NCI-H2081 treated with DMSO at 0.1 percent for 48 hours (cell line): ENCODE measurements at places on chromosomes 12 and 14.

DNA sequence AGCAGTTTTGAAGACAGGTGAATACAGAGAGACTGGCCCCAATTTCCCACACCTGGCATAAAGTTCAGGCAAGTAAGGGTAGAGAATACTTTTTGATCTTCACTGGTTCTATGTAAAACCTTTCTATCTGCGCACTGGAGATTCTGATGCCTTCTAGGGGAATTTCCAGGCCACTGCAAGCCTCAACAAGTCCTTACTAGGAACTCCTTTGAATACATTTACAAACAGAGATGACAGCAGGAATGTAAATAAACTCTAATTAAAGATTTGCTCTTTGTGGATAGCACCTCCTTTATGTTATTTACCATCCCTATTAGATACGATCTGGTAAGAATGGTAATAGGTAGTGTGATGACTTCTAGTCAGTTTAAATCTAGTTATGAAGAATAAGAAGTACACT lies 69.2 kb downstream of the NTN4 start:
- DNase-seq, result no peak

- no peak for DNase-seq
These were observed 5.8 kb upstream of the BEGAIN start for GRCh38 chr14:100592972-100593371.

GRCh38 chr12:72465940-72466630 lies 193.9 kb downstream of the TRHDE start:
- no peak for DNase-seq

DNA sequence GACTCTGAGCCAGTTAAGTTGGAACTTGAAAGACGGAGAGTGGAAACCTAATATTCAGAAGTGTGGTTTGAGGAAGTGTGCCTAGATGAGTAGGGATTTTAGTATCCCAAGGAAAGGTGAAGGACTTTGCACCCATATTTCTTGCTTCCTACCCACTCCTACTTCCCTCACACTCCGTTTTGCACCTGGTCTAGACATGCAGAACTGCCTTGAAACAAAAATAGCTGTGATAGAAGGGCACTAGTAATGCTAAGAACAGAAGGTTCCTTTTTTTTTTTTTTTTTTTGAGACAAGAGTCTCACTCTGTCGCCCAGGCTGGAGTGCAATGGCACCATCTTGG lies 732 bp upstream of the ARF3 start:
- DNase-seq, result no peak

DNA sequence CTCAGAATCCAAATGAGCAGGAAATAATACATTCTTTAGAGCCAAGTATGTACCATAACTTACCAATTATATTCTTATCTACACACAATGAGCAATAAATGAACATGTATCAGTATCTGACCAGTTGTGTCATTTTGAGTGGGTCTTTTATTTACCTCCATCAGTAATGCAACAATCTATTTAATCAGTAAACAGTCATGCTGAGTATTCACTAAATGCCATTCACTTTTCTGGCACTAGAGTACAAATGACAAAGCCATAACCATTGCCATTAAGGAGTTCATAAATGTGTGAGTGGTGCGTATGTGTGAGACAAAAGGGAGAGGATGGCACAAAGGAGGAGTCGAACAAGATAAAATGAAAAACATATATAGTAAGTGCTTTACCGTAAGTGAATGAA lies 1.5 kb upstream of the STRAP start:
- DNase-seq, result peak; percentile 30

DNA sequence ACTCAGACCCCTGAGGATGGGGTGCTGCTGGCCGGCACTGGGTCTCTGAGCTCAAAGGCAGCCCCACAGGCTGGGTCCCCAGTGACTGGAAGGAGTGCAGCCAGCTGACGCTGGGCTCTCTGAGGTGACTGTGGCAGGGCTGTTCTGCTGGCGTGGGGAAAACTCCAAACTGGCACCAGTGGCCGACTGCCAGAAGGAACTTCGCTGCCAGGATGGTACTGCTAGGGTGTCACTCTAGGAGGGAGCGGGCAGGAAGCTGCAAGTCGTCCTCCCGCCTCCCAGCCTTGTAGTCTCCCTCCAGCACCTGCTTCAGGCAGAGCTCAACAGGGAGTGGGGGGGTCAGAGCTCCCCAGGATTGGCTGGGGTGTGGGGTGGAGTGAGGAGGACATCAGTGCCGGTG lies 41.3 kb downstream of the CDC42BPB start:
- DNase-seq, result no peak

DNA sequence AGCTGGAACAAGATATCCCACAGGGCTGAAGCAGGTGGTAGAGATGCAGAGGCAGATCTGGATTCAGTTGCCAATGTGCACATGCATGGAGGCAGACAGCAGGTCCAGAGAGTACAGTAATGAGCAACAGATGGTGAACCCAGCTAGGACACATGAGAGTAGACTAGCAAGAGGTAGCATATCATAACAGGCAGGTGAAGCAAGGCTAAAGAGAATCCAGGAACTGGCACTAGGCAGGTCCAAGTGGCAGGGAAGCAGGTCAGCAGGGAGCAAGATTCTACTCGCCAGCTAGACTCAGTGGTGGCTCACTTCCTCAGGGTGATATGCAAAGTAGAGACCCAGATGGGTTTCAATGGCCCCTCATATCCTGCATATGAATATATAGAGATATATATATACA lies 15.3 kb upstream of the MYF6 start:
- no peak for DNase-seq

GRCh38 chr12:22627371-22627770 lies 2.4 kb downstream of the ETNK1 start:
- DNase-seq, result no peak

DNA sequence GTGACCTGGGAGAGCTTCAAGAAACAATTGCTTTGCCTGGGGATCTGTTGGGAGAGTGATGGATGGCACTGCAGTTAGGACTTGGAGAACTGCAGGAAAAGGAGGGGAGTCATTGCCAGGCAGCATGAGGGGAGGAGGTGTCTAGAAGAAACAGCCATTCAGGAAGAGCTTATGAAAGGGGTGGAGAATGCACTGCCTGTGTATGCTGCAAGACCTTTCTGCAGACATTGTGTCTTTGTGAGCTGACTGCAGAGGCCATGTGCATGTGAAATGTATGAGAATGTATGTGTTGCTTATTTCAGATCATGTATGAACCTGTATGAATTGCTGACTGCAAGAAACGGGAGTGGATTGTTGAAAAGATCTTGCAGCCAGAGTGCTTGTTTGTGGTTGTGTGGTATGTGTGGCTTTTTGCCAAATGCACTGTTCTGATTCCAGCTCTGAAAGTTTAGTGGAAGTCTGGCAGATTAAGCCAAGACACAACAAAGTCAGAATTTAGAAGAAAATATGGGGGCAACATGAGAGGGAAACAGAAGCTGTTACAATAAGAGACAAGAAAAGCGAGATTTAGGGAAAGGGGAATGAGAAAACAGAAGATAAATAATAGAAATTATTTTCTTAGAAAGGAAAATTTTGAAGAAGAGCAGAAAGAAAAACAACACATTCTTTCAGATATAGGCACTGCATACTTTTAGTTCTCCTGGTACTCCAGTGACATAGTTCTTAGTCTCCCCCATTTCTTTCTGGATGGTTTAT lies 9.8 kb upstream of the RIMKLB start:
- no peak for DNase-seq

- no peak for DNase-seq
These were observed 180.4 kb upstream of the BMP4 start for GRCh38 chr14:54136894-54137613.

GRCh38 chr14:20332788-20333493 lies at the start of gene CCNB1IP1:
Gene CCNB1IP1, minus strand, starts transcription at chr14:20333279. Its CDS starts 16,756 bp downstream, at chr14:20316523.
- peak; percentile 61 for DNase-seq
